ENCODE measurements at places on chromosomes 12 and 14.

- no peak for DNase-seq
Observed at GRCh38 chr12:1926251-1926657, 7.8 kb upstream of the CACNA2D4 start.

GRCh38 chr12:45915405-45915804 lies 75.0 kb downstream of the SCAF11 start:
- DNase-seq: no peak

- DNase-seq: no peak
Observed at GRCh38 chr14:24673534-24674203, 39.7 kb upstream of the GZMB start.

- no peak for DNase-seq
Observed at GRCh38 chr12:543114-543451, 83.3 kb downstream of the B4GALNT3 start.

- no peak for DNase-seq
Observed at GRCh38 chr14:52918486-52918885, 32.4 kb downstream of the FERMT2 start.

DNA sequence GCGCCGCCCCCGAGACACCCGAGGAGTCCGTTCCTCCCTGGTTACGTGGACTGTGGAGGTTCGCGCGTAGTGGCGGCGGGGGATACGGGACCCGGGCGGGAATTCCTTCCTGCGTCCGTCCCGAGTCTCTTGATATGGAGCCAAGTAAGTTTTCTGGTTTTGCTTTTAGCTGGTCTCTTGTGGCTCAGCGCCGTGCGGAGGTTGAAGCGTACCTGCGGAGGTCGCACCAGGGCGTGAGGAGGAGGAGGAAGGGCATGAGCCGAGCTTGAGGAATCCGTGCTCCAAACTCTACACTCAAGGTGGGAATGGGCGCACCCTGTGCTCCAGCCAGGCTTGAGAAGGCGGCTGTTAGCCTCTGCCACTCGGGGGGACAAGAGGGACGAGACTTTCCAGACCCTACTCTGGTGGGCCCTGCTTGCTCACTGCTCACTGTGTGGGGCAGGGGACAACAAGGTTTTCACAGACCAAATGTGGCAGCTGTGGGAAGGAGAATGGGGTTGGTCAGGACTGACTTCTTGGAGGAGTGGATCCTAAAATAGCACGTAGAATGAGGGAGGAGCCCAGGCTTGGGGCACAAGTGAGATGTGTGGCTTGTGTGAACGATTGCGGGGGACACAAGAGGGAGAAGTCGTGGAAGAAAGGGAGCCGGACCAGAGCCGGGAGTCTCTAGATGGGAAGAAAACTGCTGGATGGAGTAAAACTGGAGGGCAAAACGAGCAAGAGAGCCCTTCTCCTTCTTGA lies 577 bp downstream of the ATG101 start:
- DNase-seq: no peak

- DNase-seq: no peak
Observed at GRCh38 chr12:37546901-37547475, 769.6 kb upstream of the ALG10B start.

GRCh38 chr14:60514378-60514740 lies 5.4 kb downstream of the SIX6 start:
- DNase-seq: no peak

DNA sequence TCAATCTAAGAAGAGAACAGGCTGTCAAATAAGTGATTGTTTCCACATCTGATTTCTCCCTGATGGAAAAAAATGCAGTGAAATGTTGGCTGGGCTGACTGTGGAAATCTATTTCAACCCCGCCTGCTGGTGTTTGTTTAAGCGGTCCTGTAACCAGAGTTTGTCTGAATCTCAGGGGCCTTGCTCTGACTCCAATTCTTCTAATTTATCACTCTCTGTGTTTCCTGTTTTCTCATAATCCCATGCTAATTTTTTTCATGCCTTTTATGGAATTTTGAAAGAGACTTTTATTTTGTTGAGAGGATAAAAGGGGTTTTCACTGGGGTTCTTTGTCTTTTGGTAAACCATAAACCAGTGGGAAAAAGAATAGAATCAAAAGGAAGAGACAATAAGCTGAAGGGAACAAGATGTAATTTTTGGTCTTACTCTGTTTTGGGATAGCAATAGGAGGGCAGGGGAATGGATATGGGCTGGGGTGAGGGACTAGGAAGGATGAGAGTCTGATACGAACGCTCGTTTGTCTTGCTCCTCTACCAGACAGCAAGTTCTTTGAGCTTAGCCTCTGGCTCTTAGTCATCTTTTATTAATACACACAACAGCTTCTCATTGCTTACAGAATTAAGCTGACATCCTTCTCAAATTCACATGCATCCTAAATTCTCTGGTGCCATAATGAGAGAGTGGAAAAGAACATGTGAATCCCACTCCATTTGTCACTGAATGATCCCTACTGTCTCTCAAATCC lies 8.0 kb upstream of the MGP start:
- DNase-seq: no peak

DNA sequence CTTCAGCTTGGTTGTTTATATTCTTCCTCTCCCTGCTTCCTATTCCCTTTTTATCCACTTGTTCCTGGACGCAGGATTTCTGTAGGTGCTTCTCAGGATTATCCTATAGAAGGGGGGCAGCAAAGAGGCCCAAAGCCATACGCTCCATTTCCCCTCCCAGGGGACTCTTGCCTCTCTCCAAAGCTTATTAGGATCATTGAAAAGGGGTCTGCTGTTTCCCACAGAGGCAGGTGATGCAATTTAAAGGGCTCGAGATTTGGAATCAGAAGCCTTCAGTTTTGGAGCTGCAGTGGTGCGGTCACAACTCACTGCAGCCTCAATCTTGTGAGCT lies 31.5 kb upstream of the SYNDIG1L start:
- no peak for DNase-seq

All from NCI-H774 (cell line).